ENCODE measurements at places on chromosomes 11 and 22.
A peak's percentile ranks its signal among the peaks of the same experiment; 100 is the strongest.

DNA sequence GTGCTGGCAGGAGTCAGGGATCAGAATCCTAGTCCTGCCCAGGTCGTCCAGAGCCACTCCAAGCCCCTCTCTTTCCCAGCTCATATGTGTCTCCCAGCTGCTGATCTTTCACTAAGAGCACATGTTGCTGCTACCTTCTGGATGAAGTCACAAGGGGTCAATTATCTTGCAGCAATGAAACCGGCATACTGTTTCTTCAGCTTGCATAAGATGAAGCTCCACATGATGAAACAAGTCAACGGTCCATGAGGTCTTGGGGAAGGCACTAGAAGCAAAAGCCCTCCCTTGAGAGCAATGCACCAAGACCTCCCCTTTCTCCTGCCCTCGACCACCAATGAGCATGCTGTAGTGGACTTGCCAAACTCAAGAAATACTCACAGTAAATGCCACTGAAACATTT is 148.9 kb downstream of the TENM4 start:
- no peaks in the 10 kb centered on the region for H3K4me1 ChIP-seq
- no peak overlapping the region for H3K27ac ChIP-seq
- no peaks in the 10 kb centered on the region for H3K36me3 ChIP-seq
- H3K4me3 ChIP-seq: no peak overlapping the region
- DNase-seq: no peak

DNA sequence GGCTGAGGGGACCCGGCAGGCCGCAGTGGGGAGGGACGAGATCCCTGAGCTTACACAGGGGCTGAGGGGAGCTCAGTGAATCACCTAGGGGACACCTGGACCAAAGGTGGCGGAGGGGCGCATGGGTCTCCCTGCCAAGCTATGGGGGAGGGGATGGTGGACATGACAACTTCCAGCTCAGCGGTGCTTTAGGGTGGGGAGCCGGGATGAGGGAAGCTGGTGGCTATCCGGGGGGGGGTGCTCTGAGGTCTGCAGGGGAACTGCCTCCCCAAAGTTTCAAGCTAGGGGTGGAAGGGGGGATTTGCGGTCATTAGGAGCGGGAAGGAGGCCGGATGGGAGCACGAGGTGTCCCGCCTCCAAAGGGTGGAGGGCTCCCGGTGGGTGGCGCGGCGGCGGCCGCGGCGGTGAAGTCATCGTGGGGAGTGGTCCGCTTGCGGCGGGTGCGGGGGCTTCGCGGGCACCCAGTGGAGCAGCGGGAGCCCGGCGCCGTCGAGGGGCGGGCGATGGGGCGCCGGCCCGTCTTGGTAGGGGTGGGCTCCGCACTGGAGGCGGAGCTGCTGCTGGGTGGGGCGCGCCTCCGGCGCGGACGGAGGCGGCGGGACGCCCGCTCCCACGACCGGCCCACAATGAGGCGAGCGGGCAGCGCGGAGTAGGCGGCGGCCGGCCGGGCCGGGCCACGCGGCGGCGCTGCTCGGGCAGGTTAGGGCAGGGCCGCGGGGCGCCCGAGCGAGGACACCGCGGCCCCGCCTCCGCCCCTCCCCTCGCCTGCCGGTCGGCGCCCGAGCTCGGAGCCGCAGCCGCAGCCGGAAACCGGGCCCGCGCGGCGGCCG is at the start of gene MICALL1:
TSS of gene MICALL1 (plus strand) at position 764 of the 830 bp plus-strand sequence. CDS start 126 bp downstream, outside the sequence.
- H3K27ac ChIP-seq: peak within 1 kb of the TSS; percentile 99
- H3K36me3 ChIP-seq: no peaks in the 10 kb centered on the region
- no peaks in the 10 kb centered on the region for H3K27me3 ChIP-seq
- peaks cover 36% of the 10 kb centered on the region for H3K4me1 ChIP-seq
- peak; percentile 91 for DNase-seq

- peaks cover 84% of the 10 kb centered on the region for H3K4me1 ChIP-seq
- 0 out of 2 replicates have a peak, but pooled peaks cover 2% of the 10 kb centered on the region for H3K36me3 ChIP-seq
- peak overlapping the region; percentile 68 for H3K4me3 ChIP-seq
- peak; percentile 46 for DNase-seq
- H3K27ac ChIP-seq: peak overlapping the region; percentile 99
- no peaks in the 10 kb centered on the region for H3K27me3 ChIP-seq
Observed at GRCh38 chr11:46296059-46296527, 18.6 kb downstream of the CREB3L1 start.

DNA sequence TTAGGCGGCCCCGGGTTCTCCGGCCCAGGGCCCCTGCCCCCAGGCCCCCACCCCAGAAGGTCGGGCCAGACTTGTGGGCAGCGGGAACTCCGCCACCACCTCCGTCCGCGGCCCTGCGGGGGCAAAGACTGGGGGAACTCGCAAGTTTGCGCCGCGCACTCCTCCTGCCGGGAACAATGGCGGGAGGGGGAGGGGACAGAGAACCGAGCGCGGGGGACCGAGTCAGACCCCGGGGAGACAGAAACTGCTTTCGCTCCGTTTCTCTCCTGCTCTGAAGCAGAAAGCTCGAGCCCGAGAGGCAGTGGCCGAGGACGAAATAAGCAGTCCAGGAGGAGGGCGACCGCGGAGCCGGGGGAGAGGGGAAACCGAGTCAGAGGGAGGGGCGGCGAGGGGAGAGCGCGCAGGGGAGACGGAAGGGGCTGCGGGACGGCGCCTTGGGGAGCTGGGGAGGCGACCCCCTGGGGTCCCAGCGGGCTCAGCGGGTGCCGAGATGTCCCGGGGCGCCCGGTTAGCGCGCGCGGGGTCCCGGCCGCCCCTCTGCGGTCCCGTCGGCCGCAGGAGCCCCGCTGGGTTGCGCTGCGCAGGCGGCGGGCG is 555 bp downstream of the TP53I11 start:
- peak; percentile 55 for DNase-seq
- H3K36me3 ChIP-seq: no peaks in the 10 kb centered on the region
- no peak overlapping the region for H3K27ac ChIP-seq
- H3K4me1 ChIP-seq: peaks cover 5% of the 10 kb centered on the region
- H3K4me3 ChIP-seq: peak overlapping the region; percentile 84

- peaks cover 82% of the 10 kb centered on the region for H3K4me1 ChIP-seq
- H3K36me3 ChIP-seq: peaks cover 46% of the 10 kb centered on the region
- H3K27me3 ChIP-seq: no peaks in the 10 kb centered on the region
- H3K27ac ChIP-seq: peak overlapping the region; percentile 88
Observed at GRCh38 chr11:122140500-122140899, 24.5 kb upstream of the BLID start.

Data from GM23248 (cell line).